Renal pelvis (tissue), 12 donors: ENCODE measurements at places on chromosomes 16 and 17.

DNA sequence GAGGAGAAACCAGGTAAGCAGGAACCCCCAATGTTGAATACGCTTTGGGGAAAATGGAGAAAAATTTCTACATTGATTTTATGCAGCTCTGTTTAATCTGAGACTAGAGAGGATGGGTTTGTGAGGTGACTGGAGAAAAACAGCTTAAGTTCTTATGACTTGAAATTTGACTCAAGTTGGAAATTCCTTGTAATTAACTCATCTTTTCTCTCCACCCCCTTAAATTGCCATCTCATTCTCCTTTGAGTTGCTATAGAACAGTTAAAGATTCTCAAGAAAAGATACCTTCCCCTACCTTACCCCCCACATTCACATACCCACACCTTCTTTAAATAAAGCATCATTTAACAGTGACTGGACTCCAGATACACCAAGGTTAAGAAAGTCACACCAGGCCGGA, 24.2 kb downstream of the ZNRF1 start:
- DNase-seq: no peak

GRCh38 chr17:2008332-2009126, 16.6 kb downstream of the RTN4RL1 start:
- DNase-seq: no peak

DNA sequence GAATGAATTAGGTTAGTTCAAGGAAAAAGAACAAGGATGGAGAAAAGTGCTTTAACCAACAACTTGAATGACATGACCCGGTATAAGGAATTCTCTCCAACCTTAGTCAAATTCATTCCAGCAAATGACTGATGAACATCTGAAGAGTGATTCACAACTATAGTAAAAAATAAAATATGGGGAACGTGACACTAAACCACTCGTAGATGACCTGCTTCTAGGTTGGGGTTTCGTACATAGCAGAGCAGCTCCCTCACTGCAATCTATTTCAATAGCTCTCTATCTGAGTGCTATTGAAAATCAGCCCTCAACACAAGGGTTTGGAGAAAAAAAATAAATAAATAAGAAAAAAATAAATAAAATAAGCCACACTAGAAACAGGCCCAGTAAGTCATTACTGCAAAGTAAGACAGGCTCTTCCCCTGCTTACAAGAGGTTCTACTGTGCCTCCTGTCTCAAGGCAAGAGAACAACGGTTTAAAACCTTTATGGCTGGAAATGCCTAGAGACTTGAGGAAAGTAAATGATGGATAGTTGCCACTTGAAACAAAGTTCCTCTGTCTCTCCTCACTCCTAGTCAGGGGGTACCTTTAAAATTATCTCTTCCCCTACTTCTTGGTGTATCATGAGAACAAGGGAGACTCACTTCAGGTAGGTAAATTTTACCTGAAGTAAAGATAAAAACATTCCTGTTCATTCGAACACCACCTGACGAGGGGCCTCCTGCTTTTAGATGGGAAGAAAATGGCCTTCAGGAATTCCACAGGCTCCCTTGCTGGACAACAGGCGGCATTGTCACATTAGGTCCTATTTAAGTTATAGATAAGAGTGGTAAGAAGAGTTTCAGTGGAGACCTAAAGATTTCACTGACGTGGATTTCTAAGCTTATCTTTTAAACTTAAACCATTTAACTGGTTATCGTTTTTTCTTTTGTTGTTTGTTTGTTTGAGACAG, 20.5 kb downstream of the COG7 start:
- DNase-seq: no peak

- DNase-seq: peak; percentile 70
These were observed 3.7 kb downstream of the NFE2L1 start for GRCh38 chr17:48051706-48052486.
